ENCODE measurements at places on chromosomes 3 and 15. TPM values are rescaled to one million over a fixed set of nuclear protein-coding genes. Genes with fewer than 3 reads are reported as not detected.
A peak's percentile ranks its signal among the peaks of the same experiment; 100 is the strongest.

GUCA1C gene
- not detected for total RNA-seq

IL5RA gene
- not detected for total RNA-seq

DNA sequence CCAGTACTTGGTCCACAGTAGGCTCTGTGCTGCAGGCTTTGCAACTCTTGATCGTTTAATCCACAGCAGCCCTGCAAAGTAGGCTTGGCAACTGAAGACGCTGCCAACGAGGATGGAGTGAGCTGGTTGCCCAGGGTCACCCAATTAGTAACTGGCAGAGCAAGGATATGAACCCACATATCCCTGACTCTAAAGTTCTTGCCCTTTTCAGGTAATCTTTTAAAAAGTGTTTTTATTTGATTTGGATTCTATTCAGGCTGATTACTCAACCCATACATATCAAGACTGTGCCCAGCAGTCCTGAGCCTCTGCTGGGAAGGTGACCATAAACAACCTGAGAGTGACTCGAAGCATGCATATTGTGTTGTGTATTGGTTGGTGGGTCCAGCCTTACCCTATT is 50.3 kb downstream of the PSMD6 start:
- no peak for DNase-seq
- H3K27ac ChIP-seq, result peak overlapping the region; percentile 91
- H3K4me3 ChIP-seq, result no peak overlapping the region
- H3K36me3 ChIP-seq, result peaks cover 17% of the 10 kb centered on the region

DNA sequence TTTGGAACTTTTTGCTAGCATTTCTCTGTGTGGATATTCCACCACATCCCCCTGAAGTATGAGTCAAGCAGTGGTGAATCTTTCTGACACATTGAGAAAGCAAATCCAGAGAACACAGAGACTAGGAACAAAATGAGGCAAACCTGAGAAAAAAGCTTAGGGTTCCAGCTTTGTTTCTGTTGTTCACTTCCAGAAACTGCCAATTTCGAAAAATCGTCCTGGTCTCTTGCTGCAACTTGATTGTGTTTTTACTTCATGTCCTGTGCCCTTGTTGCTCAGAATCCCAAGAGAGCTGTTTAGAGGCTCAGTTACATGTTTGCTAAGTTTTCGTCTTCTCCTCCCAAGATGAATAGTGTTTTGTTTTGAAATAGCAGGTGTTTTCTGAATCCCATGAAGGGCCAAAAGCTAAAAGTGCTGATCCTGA is 13.7 kb downstream of the MAP2K1 start:
- H3K27me3 ChIP-seq, result no peaks in the 10 kb centered on the region
- peaks cover 65% of the 10 kb centered on the region for H3K4me1 ChIP-seq
- no peak overlapping the region for H3K27ac ChIP-seq

CYB561D2 gene
- 17.1 TPM for total RNA-seq

DNA sequence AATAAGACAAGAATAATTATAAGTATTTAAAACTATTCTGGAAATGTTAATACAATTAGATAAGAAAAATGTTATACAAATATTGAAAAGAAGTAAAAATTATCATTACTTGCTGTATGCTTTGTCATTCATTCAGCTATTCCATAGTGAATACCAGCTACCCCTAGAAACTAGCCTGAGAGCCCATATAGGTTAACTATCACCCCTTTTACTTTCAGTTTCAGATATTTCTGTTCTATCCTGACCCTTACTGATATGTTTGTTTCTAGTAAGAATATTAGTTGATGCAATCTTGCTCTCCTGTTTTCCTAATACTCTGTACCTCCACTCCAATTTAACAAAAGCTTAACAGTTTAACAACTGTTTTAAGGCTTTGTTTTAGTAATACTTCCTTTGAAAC is 31.6 kb downstream of the FAM227B start:
- H3K27ac ChIP-seq, result no peak overlapping the region
- no peak overlapping the region for H3K4me3 ChIP-seq
- peaks cover 5% of the 10 kb centered on the region for H3K4me1 ChIP-seq

DNA sequence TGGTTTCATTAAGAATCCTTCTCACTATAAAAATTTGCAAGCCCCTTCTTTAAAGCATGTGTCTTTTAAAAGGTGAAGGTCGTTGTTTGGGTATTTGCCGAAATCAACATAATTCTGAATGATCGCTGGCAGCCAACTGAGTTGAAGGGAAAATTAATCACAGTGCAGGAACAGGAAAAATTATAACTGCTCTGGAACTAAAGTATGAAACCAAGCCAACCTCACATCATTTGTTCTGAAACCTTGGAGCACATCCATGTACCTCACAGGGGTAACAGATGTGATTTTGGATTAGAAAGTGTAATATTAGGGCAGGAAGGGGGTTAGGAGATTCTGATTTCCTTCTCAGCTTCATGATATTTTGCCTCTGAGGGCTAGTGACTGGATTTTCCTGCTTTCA is 52.2 kb upstream of the PTX3 start:
- H3K27me3 ChIP-seq, result no peaks in the 10 kb centered on the region
- no peak overlapping the region for H3K4me3 ChIP-seq
- DNase-seq, result no peak
- no peak overlapping the region for H3K27ac ChIP-seq
- H3K4me1 ChIP-seq, result no peaks in the 10 kb centered on the region

KCNAB1 gene
- total RNA-seq, result not detected

DNA sequence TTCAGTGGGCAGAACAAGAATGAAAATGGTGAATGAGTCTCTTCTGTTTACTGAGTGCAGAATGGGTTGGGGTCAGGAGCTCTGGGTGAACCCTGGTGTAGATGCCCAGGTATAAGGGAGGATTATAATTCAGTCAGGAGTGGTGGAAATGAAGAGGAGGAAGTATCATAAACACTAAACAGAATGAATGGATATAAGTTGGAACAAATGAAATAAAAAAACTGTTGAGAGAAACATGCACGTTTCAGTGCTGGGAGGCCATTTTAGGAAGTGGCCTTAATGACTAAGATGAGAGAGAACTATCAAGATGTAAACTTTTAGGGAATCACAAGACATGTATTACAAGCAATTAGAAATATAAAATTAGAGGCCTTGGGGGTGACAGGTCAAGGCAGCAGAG is 32.8 kb upstream of the LEKR1 start:
- DNase-seq, result no peak
- H3K27me3 ChIP-seq, result no peaks in the 10 kb centered on the region
- peak overlapping the region; percentile 77 for H3K27ac ChIP-seq
- H3K4me3 ChIP-seq, result no peak overlapping the region
- H3K36me3 ChIP-seq, result no peaks in the 10 kb centered on the region

GPR62 gene
- total RNA-seq, result not detected

DNA sequence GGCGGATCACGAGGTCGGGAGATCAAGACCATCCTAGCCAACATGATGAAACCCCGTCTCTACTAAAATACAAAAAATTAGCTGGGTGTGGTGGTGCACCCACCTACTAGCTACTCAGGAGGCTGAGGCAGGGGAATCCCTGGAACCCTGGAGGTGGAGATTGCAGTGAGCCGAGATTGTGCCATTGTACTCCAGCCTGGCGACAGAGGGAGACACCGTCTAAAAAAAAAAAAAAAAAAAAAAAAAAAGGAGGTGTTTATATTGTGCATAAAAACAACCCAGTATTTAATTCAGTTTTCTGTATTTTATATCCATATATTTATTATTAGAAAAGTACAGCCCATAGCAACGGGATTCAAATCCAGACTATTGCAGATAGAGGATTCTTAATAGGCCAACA is 129.1 kb upstream of the SOX2 start:
- no peaks in the 10 kb centered on the region for H3K36me3 ChIP-seq
- no peaks in the 10 kb centered on the region for H3K4me1 ChIP-seq
- no peak overlapping the region for H3K4me3 ChIP-seq
- no peaks in the 10 kb centered on the region for H3K27me3 ChIP-seq
- H3K27ac ChIP-seq, result no peak overlapping the region

All from activated CD8-positive, alpha-beta T cell treated with anti-CD3 and anti-CD28 coated beads for 36 hours (primary cell).